ENCODE measurements at places on chromosomes 7 and 10.

DNA sequence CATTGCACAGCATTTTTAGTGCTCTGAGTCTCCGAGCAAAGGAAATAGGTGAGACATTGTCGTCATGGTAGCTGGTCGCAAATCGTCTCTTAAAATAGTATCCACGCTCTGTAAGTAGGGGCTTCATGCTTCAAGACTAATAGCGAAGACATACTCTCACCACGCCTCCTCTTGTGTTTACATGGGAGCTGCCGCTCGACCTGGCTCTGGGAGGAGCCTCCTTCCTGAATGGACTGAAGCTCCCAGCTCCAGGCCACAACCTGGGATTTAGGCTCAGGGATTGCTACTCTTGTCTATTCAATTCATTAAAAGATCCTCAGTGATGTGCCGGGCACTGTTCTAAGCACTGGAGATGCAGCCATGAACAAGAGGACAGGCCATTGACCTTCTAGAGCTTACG lies 196.1 kb upstream of the GALNT17 start:
- DNase-seq: no peak

- no peak for DNase-seq
Measured at GRCh38 chr7:55110993-55111361, 92.2 kb downstream of the EGFR start.

DNA sequence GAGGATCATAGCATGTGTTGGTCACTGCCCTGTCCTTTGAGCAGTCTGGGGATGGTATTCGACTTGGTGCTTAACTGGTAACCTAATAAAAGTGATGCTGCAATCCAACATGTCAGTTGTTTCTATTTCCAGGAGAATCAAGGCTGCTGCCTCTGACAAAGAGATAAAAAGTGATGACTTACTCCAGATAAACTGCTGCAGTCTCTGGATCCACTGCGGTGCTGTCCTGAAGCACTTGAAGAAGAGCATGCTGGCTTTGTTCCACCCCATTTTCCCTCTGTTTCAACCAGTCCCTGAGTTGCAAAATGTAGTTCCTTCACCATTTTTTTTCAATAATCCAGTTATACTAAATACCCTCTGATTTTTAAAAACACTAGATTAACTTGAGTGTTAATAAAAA lies 403.5 kb upstream of the ANKRD30A start:
- DNase-seq: no peak

DNA sequence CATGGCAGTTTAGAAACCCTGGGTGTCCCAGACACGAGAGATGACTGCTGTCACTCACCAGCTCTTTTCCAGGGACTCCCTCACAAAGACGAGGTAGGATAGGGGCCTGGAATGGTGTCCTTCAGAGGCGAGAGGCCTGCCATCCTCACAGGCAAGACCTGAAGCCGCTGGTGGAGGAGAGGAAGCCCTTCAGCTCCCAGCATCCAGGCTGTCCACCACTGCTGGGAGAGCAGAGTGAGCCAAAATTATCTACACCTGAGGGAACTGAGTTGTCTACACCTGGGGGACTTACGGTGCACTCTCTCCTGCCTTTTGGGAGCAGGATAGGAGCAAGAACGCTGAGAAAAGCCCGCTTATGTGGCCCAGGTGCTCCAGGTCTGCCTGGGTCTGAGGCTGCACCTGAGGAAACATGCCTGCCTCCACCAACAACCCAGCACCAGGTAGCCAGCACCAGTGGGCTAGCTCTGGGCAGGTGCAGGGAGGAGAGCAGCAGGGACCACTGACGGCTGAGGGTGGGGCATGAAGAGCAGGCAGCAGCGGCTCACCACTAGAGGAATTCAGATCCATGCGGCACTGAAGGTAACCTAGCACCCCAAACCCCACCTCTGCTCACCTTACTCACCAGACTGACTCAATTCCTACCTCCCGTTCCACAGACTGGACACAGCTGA lies 357.2 kb downstream of the SH2D4B start:
- no peak for DNase-seq

- DNase-seq: no peak
Measured at GRCh38 chr10:47159361-47160260, 140.4 kb upstream of the GDF10 start.

GRCh38 chr7:24438232-24438631 lies 135.0 kb upstream of the PALS2 start:
- DNase-seq: no peak

DNA sequence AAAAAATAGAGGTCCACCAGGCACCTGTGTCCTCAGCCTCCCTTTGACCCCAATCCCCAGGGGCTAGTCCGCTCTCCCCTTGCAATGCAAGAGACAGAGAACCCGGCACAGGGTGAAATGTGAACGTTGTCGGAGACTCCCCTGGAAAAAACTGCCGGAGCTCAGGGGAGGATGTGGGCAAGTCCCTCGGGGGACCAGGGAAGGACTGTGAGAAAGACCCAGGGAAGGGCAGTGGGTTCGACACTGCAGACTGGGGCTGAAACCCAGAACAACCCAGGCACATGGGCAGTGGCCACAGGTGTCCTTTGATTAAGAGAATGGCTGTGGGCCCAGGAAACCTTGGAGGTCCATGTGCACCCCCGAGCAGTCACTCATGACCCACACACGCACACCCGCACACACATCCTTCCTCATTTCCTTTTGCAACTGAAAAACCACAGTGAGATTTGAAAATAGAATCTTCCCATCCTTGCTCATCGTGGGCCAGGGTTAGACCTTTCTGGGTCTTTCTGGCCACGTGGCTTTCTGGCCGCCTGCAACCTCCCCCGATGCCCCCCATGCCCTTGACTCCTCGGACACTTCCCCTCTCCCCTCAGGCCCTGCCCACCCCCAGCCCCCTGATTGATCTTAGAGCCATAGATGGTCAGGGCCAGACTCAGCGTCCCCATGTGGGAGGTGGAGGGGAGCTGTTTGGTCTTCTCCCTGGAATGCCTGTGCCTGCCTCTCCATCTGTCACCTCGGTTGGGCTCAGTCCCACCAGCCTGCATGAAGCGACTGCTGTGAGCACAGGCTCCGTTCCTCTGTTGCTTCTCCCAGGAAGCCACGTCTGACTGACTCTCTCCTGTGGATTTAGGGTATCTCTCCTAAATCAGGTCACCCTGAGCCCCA lies 7.9 kb downstream of the LAT2 start:
- DNase-seq: no peak

DNA sequence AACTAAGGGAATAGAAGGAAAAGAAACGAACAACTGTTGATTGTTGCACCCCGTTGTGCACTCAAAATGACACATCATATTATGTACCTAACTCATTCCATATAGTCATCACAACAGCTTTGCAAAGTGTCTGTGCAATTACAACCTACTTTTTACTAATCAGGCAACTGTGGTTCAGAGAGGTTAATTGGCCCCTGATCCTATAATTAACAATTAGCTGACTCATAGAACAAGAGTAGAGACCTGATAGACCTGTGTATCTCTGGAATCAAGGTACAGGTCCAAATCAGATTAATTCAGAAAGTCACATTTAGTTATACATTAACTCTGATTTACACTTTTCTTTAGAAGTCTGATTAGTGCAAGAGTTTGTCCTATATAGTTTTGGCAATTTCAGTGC lies 122.5 kb upstream of the CDK13 start:
- DNase-seq: no peak

DNA sequence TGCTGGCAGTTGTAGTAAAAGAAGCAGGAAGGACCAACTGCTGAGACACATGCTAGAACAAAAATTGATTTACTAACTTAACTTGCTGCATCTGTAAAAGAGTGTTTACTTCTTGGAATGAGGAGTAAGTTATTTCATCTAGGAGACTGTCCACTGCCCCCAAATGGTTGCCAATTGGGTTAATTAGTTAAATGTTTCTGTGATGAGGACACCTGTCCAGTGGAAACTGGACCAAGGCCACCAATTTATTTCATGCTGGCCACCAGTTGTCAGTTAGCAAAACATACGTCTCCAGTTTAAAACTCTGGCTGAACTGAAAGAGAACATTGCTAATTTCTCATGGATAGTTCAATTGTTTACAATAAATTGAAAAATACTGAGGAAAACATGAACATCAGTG lies 191.7 kb downstream of the PPP1R9A start:
- no peak for DNase-seq

GRCh38 chr10:30816159-30816819 lies 186.7 kb upstream of the LYZL2 start:
- no peak for DNase-seq

- no peak for DNase-seq
Measured at GRCh38 chr7:151271699-151272355, 23.3 kb upstream of the SMARCD3 start.

DNA sequence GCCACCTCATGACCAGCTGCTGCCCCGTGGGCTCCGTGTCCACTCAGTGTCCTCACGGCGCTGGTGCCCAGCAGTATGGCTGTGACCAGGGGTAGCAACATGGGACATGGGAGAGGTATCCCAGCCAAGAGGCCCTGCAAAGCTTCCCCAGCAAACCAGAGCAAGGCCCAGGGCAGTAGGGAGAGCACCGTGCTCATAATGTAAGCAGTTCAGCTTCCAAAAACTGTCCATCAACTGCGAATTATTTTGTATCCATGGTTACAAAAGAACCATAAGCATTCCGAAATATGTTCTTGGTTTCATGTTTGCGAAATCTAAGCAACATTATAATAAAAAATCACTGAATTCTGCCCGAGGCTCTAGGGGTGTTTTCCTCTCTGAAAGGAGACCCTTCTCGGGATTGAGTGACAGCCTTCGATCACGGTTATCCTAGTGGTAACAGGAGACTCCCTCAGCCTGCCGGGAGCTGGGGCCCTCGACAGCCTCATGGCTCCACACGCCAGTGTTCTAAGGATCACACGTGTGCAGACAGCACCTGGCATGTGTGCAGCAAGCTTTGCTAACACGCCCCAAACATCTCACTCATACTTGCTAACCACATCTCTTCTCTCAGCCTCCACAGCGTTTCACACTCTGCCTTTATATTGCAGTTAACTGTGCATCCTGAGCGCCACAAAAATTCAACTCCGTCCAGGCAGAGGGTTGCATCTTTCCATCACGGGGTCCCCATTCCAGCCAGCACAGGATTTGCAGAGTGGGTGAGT lies 117.6 kb downstream of the DIP2C start:
- no peak for DNase-seq

DNA sequence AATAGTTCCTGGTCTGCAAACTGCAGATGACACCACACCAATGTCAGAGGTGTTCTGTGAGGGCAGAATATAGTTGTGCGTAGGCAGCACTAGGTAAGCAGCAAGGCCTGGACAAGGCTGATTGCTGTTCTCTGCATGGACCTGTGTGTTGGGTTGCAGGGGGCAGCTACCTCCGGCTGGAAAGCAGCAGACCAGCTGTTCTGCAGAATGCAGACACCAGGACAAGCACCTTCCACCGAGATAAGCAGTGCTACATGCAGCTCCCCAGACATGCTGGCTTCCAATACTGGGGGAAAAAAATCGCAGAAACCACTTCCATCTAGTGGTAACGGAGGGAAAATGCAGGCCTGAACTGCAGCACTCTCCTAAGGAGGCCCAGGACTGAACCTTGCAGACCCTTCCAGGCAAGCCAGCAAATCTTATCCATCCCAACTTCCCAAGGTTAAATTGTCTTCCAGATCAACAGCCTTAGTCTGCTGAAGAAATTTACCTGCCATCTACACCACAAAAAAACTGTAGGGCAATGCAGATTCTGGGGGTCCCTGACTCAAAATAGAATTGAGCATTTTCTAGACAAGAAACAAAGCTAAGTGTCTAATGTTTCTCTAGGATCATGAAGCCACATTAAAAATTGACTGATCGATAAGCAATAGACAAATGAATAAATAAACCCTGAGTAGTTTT lies 50.5 kb upstream of the COBL start:
- DNase-seq: no peak

GRCh38 chr10:78188446-78188845 lies 154.8 kb downstream of the RPS24 start:
- DNase-seq: no peak

GRCh38 chr10:8321990-8322389 lies 267.5 kb downstream of the GATA3 start:
- DNase-seq: no peak

DNA sequence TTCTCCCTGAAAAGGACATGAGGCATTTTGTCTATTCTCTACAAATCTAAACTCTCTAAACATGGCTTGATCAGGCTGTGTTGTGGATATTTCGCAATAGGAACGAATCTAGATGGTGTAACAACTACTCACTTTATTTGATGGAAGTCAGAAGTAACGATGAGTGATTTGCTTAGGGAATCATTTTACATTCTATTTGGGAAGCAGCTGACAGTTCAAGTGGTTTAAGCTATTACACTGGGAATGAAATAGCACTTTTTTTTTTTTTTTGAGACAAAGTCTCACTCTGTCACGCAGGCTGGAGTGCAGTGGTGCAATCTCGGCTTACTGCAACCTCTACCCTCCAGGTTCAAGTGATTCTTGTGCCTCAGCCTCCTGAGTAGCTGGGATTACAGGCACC lies 44.1 kb downstream of the NPY start:
- DNase-seq: no peak

DNA sequence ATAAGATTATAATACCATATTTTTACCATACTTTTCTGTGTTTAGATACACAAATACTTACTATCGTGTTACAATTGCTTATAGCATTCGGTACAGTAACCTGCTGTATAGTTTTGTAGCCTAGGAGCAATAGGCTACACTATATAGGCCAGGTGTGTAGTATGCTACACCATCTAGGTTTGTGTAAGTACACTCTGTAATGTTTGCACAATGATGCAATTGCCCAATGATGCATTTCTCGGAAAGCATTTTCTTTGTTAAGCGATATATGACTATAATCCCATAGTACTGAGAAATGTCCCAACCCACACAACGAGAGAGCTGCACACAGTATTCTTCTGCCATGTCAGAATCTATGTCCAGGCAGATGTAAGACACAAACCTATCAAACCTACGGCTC lies 160.0 kb downstream of the NEBL start:
- no peak for DNase-seq

DNA sequence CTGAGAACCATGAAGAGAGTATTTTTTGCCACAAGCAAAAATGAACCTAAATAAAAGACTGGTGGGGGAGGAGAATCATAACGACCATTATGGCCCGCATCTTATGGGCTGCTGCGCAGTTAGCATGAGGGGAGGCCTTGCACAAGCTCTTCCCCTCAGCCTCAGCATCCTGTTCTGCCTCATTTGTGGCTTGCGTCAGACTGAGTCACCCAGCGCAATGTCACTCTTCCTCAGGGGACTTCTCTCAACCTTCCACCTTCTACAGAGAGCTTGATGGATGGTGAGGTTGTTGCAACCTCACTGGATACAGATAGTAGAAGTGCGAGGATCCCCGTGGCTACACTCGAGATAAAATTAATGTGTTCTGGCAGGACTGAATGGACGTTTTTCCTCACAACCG lies 16.8 kb upstream of the GPR15LG start:
- peak; percentile 39 for DNase-seq

DNA sequence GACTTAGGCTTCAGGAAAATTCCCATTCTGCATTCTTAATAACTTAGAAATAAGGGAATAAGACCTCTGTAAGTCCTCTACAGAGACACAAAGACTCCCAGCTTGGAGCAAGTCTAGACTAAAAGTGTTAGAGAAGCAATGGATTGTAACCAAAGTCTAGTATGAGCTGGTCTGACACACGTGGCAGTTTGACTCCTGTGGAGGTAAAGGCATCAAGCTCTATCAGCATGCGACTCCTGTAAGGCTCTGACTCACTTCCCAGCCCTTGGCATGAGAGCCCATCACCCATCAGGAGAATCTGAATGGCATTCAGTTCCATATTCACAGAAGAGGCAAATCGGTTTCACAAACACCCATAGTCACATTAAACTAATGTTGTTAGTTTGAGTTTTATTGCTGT lies 4.4 kb upstream of the VSTM4 start:
- DNase-seq: no peak

All from effector memory CD8-positive, alpha-beta T cell (primary cell).